DND-41 (cell line): ENCODE measurements at places on chromosomes 1 and 21.

GRCh38 chr21:35111321-35111930 lies 62.3 kb upstream of the RUNX1 start:
- no peak for DNase-seq

DNA sequence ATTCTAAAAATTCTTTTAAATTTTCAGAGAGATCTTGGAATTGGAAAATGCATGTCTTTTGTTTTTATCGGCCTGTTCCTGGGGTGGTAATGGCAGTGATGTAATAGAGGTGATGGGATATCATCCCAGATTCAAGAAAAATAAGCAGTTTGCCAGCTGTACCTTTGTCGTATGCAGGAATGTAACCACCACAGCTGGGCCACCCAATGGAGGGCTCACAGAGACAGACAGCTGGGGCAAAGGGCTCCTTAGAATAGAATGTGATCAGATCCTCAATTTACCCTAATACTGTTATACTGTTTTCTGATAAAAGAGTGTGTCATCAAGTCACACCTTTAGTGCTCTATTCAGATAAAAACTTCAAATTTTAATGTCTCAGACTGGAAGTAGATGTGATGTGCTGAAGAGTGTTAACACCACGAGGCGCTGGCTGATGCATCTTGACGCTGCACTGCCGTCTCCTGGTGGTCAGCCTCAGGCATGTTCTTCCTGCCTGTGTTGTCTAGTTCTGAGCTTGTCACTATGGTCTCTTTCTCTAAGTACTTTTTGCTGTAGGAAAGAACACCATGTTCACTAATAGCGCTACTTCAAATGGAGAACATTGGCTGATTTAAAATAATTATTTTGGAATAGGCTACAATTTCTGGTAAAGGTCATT lies 78.8 kb downstream of the C1orf21 start:
- no peak for DNase-seq

DNA sequence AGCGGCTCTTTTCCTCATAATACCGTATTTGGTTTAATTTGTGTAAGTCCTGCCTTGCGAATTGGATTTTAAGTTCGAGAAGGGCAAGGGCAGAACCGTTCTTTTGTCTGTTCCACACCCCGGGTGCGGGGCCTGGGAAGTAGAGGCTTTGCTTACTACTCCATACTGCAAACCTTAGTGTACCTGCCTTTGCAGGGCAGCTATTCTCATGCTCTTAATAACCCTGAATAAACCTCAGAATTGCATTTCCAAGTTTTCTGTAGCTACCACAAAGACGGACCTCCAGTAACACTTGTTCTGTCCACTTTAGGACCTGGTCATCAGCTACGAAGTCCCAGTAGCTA lies 657 bp upstream of the HNRNPU start:
- peak; percentile 65 for DNase-seq

GRCh38 chr1:25431955-25432719 lies 1.4 kb downstream of the MACO1 start:
- DNase-seq, result no peak

GRCh38 chr1:19672237-19672636 lies 7.6 kb downstream of the HTR6 start:
- DNase-seq, result no peak

DNA sequence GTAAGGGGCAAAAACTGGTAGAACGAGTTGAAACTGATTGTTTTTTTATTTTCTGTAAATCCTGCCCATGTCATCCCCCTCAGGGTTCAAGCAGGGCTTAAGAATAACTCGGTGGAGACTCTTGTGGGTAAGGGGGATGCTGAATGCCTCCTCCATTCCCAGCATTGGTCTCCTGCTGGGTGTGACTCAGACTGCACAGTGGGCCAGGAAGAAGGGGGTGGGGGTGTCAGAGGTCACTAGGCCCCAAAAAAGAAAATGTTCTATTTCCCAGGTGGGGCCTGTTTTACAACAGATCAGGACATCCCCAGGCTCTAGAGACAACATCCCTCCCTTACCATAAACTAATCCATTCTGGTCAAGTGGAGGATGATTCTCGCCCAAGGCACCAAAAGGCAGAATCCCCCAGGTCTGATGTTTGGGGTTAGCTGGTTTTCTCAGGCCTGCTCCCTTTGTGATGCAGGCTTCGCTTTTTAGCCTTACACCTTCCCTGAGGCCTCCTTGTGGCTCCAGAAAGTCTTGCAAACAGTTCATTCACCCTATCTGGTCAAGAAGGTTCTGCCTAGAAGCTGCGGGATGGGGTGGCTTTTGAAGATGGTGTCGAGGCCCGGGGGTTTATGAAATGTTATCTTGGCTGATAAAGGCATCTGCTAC lies 10.7 kb upstream of the GRHL3 start:
- no peak for DNase-seq

GRCh38 chr1:109246141-109246551 lies 3.2 kb upstream of the CELSR2 start:
- DNase-seq, result no peak

- no peak for DNase-seq
Measured at GRCh38 chr1:241507189-241507863, 12.2 kb downstream of the FH start.

DNA sequence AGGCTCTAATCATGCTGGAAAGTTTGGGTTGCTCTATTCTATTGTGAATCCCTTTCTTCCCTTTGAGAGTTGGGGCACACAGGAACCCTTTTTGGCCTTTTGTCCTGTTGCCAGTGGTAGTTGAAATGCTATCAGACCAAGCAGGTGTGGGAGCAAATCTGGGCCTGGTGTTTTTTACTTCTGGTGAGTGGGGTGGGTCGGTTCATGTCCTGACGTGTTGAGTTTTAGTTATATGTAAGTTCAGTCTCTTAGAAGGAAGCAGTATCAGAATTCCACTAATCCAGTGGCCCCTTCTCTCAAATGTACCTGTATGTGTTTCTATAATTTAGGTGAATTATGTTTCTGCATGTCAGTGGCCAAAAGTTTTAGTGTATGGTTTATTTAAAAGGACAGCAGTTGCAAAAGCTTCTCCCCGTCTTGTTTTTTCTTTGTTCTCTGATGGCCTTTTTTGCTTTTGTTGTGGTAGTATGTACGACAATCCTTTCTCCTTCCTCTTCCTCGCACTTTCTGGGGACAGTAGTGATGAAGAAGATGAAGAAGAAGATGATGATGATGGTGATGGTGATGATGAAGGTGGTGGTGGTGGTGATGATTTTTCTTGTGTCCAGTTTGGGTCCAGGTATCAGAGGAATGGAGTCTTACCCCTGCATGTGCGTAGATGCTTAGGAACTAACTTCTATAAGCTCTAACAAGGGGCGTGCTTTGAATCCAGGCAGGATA lies 74.2 kb downstream of the UBE4B start:
- DNase-seq, result no peak

DNA sequence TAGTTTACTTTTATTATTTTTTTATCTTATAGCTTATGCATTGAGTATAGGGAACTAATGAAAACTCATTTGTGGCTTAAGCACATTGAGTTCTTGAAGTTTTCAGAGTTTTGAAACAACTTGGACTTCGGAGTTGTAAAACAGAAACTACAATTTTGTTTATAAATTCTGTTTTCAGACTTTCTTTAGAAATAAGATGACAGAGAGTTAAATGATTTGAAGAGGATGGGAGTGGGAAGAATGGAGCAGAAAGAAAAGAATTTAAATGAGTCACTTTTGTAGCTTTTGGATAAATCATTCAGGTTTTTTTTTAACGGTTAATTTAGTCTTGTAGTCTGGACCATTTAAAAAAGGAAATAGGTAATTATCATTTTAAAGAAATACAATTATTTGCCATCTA lies 32.3 kb downstream of the INKA2 start:
- DNase-seq, result no peak
